ENCODE measurements at places on chromosomes 1 and 21. TPM values are rescaled to one million over a fixed set of nuclear protein-coding genes. Genes with fewer than 3 reads are reported as not detected.

The NBPF10 gene
- 0.92 TPM for total RNA-seq

GRCh38 chr1:205244384-205244783 is 16.6 kb downstream of the TMCC2 start:
- no peak for DNase-seq

The KRTAP19-1 gene
- not detected for total RNA-seq

- no peak for DNase-seq
Measured at GRCh38 chr1:185939142-185939541, 205.0 kb downstream of the HMCN1 start.

The SLC16A1 gene
- 119 TPM for total RNA-seq

GRCh38 chr1:54649130-54649898 is 7.7 kb downstream of the MROH7 start:
- no peak for DNase-seq

DNA sequence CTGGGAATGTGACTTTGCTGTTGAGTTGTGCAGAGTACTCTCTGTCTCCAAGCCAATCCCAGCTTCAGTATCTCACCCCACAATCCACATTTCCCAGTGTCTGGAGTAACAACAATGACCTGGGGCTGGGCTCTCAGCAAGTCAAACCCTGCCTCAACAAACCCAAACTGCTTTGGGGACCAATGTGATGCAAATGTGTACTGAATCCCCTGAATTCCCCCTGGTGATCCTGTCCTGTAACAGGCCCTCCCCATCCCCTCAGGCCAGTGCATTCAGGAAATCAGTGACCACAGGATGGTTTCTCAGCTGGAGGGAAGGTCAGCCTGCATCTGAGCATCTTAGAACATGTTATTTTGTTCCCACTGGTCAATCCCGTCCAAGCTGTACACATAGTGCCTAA is 36.7 kb upstream of the HAO2 start:
- no peak for DNase-seq

- DNase-seq: no peak
Measured at GRCh38 chr1:119115311-119115710, 25.1 kb downstream of the WARS2 start.

The HTR6 gene
- total RNA-seq: not detected
